ENCODE measurements at places on chromosomes 3 and 15.

- peak; percentile 88 for DNase-seq
These were observed 3.3 kb downstream of the VPS8 start for GRCh38 chr3:184815046-184815930.

GRCh38 chr15:32983679-32984078 is 210.8 kb downstream of the FMN1 start:
- DNase-seq: no peak

DNA sequence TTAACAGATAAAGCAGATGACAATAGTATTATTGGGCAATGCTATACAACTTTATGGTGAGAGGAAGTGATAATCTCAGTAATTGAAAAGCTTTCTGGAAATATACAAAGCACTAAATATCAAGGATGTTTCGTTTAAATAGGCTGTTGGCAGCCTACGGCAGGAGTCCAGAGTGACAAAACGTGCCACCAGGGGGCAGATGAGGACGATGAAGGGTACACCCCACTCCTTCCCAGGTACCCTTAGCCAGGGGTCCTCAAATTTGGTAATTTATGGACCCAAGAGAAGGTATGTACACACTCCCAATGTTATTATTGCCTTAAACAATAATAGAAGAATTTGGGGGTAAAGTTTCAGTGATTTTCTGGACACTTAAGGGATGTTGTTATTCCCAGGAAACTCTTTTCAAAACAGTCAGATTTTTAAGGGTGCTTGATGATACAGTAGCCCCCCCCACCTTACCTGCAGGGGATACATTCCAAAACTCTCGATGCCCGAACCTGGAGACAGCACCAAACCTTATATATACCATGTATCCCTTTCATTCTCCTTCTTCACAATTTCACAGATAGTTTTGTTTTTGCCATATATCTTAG is 1.4 kb upstream of the MAGEL2 start:
- no peak for DNase-seq

- DNase-seq: peak; percentile 46
These were observed 5.2 kb downstream of the TLE3 start for GRCh38 chr15:70092464-70093027.

DNA sequence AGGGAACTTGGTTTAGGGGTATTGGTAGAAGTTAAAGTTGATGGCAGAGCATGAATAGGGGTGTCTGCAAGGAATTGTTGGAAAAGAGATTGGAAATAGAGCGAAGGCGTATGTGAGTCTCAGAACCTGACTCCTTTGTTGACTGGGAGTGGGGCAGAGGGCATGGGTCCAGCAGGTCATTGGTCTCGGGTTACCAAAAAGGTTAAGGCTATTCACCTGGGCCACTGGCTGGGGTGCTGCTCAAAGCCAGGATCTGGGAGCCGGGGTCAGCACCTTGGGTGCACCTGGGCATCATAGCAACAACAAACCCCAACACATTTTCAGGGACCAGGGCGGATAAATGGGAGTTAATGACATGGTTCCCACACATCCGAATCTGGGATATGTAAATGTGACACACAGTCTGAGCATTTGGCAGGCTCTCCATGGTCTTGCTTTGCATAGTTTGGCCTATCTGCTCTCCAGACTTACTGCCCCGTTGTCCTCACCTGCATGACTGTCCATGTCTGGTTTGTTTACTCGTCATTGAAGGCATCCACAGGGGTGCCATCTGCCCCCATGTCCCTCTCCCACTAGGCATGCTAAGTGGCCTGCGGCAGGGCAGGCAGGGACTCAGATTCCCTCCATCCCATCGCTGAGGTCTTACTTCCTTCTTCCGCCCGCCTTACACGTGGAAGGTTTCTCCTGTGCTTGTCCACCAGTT is 10.1 kb downstream of the KLF13 start:
- no peak for DNase-seq

DNA sequence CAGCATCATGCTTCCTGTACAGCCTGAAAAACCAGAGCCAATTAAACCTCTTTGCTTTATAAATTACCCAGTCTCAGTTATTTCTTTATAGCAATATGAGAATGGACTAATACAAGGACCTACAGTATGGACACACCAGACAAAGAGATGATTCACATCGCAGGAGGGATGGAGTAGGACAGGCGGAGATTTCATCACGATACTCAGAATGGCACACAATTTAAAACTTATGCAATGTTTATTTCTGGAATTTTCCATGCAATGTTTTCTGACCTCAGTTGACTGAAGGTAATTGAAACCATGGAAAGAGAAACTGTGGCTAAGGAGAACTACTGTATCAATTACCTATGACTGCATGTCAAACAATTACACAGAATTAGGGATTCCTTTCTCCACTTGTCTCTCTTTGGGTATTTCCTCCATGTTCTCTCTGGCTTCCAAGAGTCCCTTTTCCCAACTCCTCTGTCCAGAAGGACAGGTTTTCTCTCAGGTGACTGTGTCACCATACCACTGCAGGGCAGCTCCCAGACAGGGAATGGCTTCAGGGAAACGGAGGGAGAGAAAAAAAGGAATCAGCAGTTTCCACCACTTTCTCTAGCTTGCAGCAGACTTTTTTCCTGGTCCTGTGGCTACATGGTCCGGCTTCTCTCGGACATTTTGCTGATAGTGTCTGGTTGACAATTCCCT is 3.0 kb upstream of the ANO10 start:
- no peak for DNase-seq

DNA sequence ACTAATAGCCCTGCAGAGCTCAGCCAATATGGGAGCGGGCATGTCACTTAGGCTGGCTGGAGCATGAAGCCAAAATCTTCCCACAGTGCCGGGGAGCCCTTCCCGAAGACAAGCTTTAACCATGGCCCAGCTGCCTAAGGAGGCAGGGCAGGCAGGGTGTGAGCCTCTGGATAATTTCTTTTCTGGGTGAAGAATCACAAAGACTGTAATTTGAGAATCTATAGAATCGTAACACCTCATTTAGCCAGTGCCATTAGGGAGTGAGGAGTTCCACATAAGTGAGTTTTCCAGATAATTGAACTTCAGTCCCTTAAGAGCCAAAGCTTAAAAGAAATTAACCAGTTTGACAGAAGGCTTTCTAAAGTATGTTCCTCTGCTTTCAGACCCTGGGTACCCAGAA is 40.2 kb upstream of the TLE3 start:
- no peak for DNase-seq

Measured in HCEC 1CT (cell line).